ENCODE measurements at places on chromosomes 6 and 20.

DNA sequence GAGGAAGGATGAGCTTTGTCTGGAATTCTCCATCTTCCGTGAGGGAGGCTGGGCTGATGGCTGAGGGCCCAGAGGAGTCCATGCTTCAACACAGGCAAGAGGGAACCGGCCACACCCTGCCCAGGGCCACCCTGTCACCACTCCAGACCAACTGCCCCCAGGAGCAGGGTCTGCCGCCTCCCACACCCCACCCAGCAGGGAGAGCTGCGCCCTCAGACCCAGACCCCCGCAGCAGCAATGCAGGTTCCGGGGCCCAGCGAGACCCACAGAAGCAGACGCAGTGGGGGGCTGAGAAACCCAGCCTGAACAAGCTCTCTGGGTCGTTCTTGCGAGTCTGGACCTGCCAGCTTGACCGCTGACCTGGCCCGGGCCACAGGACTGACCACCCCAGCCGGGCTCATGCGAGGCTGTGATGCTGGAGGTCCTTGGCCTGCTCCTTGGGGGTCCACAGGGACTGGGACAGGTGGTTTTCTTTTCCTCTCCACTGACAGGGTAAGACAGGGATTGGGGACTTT is 25.0 kb downstream of the FRMD1 start:
- DNase-seq = no peak

GRCh38 chr6:87653074-87653962 is 48.7 kb downstream of the AKIRIN2 start:
- no peak for DNase-seq

- no peak for DNase-seq
These were observed 160.7 kb upstream of the KCNQ5 start for GRCh38 chr6:72461144-72461543.

DNA sequence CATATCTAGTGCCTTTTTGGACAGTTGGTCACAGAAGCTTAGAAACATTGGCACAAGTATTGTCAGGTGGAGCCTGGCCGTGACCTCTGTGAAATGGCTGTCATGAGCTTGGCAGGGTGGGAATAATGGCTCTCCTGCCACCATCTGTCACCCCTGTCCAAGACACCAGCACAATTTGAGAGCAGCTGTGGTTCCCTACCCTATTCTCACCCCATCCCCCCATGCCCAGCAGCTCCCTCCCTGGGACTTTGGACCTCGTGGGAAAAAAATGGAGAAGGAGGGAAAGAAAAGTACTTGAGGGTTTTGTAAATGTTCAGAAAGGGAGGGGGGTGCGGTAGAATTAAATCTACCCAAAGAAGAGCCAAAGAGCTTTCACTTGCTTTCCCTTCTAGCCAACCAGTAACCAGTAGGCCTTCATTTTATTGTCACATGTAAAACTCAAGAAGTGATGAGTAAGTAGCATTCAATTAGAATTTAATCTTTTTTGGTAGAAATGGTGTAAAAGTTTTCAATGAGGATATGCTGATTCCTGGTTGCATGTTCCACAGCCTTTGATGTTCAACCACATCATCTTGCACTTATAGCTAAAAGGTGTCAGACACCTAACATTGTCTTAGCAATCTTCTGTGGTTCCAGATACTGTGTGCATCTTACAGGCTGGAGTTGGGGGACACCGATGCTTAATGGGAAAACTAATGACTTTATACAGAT is 263.5 kb upstream of the TAB2 start:
- no peak for DNase-seq

GRCh38 chr6:81655696-81656095 is 96.8 kb downstream of the TENT5A start:
- no peak for DNase-seq

Data from pulmonary artery endothelial cell (primary cell).